ENCODE measurements at places on chromosomes 6 and 20.

GRCh38 chr6:138086573-138087196 lies 20.5 kb downstream of the PERP start:
- no peak for DNase-seq

GRCh38 chr6:63245909-63246308 lies 34.6 kb downstream of the FKBP1C start:
- DNase-seq = no peak

DNA sequence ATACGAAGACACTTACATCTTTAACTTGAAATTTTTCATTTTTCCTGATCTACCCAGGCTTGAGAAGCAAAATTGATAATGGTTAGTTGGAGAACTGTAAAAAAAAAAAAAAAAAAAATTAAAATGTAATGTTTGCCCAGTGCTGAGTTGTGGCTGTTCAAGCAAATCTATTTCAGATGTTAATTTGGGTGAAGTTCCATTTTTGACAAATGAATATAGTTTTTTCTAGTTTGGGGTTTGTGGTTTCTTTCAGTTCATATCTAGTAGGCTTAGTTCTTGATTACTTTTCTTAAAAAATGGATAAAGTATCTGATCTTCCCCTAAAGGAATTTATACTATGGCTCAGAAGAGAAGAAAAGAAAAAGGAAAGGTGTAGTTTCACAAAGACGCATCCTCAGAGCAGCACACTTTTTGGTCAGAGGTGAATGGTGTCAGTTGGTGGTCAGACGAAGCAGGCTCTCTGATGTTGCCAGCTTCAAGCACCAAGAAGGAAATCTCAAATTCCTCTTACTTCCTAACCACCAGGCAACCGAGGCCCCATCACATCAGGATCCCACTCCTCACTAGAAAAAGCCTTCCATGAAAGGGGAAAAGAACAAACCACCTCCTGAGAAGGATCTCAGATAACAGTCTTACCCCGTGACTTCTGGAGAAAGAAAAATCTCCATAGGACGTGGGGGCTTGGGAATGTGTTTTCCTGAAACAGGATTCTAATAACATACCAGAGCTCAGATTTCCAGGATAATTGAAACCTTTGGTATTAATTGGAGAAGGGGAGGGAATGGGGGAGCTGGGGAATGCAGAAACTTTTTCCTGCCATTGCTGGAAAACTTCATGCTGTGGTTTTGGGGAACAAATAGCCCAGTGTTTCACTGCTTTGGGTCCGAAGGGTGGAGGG lies 396.2 kb downstream of the CD83 start:
- no peak for DNase-seq

- no peak for DNase-seq
Measured at GRCh38 chr20:22420116-22420598, 164.2 kb downstream of the FOXA2 start.

DNA sequence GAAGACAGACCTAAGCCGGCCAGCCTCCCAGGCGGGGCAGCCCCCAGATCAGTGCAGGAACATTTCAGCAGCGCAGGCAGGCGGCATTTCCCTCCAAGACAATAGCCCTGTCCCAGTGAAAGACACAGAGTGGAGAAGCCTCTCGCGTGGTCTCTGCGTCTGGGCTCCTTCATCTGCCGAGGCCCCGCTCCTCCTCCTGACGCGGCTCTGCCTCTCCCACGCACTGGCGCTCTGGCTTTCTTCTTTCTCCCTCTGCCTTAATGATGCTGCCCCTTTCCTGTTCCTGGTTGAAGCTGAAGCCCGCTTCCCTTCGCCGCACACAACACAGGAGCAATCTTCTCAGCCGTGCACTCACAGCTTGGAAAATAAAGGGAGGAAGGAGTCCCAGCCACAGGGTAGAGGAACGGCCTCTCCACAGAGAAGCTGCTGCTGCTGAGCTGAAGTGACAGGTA lies 347.5 kb downstream of the CDH4 start:
- no peak for DNase-seq

- DNase-seq = no peak
Measured at GRCh38 chr6:167005350-167006159, 6.4 kb downstream of the CEP43 start.

DNA sequence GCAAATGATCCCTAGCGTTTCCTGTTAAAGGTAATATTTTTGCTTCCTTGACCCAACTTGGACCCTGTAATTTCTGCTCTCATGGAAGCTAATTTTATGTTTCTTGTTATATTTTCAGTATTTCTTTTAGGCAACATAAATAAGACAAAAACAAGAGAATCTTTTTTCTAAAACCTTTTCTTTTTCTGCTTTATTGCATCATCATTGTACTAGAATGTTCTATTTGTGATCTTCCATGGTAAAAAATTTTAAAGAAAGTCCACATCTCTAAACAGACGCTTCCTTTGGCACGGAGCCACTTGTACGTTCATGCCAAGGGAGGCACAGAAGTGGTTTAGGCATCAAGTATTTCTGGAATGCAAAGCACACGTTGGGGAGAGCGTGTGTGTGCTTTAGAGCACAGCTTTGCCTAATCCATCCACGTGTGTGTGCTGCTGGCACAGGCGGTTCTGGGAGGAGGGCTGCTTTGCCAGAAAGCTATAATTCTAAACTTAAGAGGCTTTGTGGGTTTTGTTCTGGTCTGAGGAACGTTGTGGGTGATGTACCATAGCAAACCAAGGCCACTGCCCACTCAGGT lies 98.3 kb downstream of the SASH1 start:
- no peak for DNase-seq

- no peak for DNase-seq
Measured at GRCh38 chr6:167495506-167496401, 170.9 kb downstream of the TTLL2 start.

GRCh38 chr6:65538644-65539043 lies 168.4 kb downstream of the EYS start:
- no peak for DNase-seq

DNA sequence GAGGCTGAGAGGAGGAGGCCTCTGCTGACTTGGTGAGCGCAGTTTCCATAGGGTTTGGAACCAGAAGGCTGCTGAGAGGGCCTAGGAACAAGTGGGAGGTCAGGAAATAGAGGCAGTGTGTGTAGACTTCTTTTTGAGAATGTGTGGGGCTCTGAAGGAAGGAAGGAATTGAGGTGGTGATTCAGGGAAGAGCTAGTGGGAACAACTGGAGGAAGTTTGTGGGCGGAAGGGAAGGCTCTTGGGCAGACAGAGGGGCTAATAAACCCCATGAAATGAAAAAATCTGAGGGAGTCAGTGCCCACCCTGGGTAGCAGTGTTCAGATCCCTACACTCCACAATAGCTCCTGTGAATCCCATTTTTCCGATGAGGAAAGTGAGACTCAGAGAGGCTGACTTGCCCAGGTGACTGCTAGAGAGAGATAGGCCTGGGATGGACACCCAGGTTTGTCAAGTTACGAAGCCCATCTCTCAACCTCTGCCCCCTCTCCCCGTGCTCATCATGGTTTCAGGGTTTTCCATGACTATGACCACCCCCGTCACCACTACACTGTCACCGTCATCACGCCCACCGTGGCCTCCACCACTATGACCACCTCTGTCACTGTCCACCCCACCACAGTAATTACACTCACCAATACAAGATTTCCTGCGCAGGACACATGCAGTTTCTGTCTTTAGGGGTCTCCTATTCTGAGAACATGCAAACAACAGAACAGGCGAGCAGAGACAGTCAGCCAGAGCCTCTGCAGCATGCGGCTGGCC lies 106.4 kb downstream of the MRPL14 start:
- DNase-seq = no peak

GRCh38 chr6:11761744-11762620 lies 16.6 kb downstream of the ADTRP start:
- DNase-seq = no peak

GRCh38 chr20:8631271-8631670 lies 437.6 kb upstream of the PLCB4 start:
- DNase-seq = no peak

DNA sequence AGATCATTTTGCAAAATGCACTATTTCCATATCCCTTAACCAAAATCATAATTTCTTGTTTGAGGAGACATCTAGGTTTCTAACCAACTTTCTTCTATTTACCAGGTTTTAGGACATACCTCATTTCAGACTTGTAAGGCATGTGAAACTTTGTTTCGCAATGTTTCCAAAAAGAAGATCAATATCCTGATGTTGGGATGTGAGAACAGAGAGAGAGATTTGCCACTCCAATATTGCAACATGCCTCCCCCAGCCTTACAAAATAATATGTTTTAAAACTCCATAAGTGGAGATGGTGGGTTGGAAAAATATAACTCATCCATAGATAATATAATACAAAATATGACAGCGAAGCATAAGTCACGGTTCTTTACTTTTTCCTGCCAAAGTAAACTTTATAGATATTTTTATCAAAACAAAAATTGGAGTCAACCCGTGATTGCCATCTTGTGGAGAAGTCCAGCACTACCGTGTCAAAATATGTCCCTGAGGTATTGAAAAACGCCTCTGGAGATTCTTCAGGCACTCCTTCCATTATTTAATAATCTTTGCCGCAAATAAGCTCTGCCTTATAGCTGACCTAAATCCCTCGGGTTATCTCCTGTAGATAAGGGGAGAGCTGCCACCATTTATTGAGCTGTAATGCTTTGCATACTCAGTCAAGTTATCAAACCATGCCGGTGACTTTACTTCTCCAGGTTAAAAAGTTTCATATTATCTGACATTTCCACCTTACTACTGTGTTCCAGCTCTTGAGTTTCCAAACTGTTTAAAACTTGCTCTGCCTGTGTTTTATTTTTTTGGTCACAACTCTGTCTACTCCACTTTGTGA lies 534.2 kb downstream of the HACE1 start:
- no peak for DNase-seq

- DNase-seq = no peak
Measured at GRCh38 chr6:64083261-64083660, 447.7 kb downstream of the PHF3 start.

GRCh38 chr6:170376386-170377043 lies 70.0 kb downstream of the FAM120B start:
- no peak for DNase-seq

DNA sequence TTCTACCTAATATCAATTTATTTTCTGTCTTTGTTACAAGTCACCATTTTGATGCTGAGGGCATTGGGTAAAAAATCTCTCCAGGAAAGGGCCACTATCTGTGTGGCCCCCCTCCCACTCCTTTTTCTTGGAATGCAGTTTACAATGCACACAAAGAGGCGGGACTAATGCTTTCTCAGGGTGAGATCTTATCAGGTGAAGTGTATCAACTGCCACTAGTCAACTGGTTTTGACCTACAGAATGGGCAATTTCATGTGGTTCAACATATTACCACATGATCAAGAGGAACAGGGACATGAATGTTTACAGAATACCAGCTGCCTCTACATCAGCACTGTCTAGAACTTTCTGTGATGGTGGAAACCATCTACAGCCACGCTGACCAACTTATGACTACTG lies 3.7 kb downstream of the RRBP1 start:
- no peak for DNase-seq

GRCh38 chr6:83954371-83954770 lies 79.2 kb upstream of the MRAP2 start:
- DNase-seq = no peak

DNA sequence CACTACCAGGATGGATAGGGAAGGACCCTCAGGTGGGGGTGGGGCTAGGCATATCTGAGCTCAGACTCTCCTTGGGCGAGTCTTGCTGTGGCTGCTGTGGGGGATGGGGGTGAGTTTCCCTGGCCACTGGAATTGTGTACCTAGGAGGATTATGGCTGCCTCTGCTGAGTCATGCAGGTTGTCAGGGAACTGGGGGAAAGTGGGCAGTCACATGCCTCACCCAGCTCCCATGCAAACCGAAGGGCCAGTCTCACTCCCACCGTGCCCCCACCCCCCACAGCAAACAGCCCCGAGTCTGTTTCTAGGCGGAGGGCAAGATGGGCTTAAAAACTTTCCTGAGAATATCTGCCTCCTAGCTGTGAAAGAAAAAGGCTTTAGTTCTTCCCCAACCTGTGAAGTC lies 210.3 kb upstream of the FERMT1 start:
- DNase-seq = no peak

- no peak for DNase-seq
Measured at GRCh38 chr6:130760006-130760405, 67.2 kb upstream of the SMLR1 start.

GRCh38 chr20:46058599-46059281 lies 29.7 kb downstream of the SLC12A5 start:
- no peak for DNase-seq

DNA sequence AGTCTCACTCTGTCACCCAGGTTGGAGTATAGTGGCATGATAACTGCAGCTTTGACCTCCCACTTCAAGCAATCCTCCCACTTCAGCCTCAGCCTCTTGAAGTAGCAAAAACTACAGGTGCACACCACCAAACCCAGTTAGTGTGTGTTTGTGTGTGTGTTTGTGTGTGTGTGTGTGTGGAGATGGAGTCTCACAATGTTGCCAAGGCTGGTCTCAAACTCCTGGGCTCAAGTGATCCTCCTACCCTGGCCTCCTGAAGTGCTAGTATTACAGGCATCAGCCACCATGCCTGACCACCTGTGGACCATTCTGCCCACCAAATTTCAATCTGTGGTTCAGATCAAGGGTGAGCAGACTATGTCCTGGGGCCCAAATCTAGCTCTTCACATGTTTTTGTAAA lies 8.8 kb downstream of the FASTKD5 start:
- DNase-seq = no peak

DNA sequence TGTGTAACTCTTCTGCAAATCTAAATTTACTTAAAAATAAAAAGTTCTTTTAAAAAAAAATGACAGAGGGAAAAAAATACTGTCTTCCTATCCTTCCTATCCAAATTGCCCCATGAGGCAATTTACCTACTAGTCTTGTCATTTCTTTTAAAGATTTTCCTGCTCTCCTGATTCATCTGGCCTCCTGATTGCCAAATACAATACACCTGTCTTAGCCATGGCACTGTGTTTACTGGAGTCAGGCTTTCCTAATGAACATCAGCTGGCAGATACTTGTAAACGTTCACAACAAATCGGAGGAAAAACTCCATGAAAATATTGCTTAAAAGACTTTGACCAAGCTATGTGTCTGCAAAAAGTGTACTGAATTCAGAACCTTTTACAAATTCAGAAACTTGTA lies 21.5 kb downstream of the TM9SF4 start:
- DNase-seq = no peak

DNA sequence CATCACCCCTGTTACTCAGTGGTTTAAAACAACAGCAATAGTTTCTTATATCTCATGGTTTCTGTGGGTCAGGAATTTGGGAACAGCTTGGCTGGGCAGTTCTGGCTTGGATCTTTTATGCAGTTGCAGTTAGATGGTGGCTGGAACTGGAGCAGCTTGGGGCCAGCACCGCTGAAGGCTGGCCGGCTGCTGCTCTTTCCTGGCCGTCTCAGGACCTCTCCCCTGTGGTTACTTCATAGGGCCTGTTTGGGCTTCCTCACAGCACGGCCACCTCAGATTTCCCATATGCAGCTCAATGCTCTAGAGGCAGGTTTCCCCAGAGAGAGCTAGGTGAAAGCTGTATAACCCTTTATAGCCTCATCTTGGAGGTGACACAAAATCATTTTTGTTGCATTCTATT lies 15.6 kb downstream of the PKIG start:
- no peak for DNase-seq

DNA sequence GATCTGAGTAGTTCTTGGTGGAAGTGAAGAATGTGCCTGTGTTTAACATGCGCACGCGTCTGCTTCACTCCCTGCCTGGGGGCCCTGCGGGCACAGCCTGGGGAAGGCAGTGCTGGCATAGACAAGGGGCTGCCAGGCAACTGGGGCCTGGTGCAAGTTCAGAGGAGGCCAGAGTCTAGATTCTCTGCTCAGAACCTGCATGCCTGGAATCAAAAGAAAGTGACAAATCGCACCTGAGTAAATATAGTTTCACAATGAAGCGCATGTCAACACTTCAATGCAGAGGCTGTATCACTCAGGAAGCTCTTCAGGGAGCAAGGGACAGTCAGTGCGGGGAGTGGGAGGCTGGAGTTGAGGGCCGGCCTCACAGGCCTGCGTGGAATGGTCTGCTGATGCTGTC lies 24.2 kb upstream of the PPP1R14C start:
- no peak for DNase-seq

Measured in stimulated activated CD4-positive, alpha-beta T cell treated with anti-CD3 and anti-CD28 coated beads, Interleukin-4, amount 100 ng/mL, for 4 hours (primary cell).